Naive thymus-derived CD8-positive, alpha-beta T cell (primary cell): ENCODE measurements at places on chromosomes 3 and 15.

- peak; percentile 74 for DNase-seq
These were observed 21.9 kb downstream of the ABTB1 start for GRCh38 chr3:127694467-127695215.

- DNase-seq: no peak
These were observed 14.6 kb downstream of the ZNF592 start for GRCh38 chr15:84762840-84763572.

- no peak for DNase-seq
These were observed 33.5 kb downstream of the SV2B start for GRCh38 chr15:91133511-91133910.

DNA sequence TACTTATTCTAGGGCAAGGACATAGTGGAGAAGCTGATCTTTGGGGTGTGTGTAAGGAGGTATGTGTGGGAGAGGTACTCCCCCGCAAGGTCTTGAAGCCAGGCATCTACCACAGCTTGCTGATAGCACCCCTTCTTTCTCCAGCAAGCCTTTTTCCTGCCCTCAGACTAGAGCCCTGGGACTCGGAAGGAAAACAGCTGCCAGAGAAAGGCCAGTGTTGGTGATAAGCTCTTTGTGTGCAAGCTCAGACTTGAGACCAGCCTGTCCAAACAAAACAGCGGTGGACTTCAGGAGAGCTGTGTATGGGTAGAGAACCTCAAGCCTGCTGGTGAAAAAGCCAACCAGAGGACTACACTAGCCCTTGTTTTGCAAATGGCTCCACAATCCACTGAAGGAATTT, 1028.6 kb downstream of the MCTP2 start:
- DNase-seq: no peak

DNA sequence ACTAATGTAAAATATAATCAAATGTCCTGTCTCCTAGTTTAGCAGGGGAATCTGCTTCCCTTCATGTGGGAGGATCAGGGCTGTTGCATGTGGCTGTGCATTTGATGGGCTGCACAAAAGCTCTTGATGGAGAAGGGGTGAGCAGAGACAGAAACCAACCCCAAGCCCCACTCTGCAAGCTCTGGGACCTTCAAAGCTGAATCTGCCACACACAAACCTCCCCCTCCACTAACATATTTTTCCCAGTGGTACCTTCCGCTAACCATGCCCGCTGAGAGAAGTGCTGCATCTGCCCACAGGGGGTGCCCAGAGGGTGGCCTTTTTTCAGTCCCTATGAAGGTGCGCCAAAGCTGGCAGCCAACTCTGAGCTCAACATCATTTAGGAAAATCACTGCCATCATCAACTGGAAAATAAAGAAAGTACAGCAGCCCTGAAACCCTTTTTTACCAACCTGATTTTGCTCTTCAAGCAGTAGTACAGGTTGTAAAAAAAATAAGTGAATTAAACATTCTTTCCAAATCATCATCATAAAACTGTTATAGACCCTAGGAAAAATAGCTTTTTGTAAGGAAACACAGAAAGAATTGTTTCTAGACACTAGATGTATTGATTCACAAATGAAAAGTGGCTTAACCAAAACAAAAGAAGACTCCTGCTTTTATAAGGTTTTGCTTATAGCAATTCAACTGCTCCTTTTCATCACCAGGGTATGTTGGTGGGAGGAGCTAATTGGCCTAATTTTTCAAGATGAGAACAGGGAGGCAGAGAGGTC, 97.0 kb downstream of the HHLA2 start:
- DNase-seq: no peak

DNA sequence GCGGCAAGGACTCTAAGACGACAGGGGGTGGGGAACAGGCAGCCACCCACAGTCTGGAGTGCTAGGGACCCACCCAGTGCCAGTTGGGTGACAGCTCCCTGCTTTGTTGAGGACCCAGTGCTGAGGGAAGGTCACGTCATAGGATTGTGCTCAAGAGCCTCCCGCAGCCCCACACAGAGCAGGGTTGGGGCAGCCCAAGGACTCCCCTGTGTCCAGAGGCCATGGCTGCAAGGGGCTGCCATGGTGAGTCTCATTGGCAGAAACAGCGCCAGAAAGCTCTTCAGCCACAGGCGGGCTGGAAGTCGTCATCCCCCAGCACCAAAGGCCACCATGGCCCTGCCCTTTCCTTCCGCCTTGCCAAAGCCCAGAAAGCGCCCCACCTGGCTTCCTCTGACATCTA, 37.0 kb upstream of the PLXNA1 start:
- no peak for DNase-seq

- DNase-seq: no peak
These were observed 73.1 kb upstream of the FBN1 start for GRCh38 chr15:48718646-48719045.

DNA sequence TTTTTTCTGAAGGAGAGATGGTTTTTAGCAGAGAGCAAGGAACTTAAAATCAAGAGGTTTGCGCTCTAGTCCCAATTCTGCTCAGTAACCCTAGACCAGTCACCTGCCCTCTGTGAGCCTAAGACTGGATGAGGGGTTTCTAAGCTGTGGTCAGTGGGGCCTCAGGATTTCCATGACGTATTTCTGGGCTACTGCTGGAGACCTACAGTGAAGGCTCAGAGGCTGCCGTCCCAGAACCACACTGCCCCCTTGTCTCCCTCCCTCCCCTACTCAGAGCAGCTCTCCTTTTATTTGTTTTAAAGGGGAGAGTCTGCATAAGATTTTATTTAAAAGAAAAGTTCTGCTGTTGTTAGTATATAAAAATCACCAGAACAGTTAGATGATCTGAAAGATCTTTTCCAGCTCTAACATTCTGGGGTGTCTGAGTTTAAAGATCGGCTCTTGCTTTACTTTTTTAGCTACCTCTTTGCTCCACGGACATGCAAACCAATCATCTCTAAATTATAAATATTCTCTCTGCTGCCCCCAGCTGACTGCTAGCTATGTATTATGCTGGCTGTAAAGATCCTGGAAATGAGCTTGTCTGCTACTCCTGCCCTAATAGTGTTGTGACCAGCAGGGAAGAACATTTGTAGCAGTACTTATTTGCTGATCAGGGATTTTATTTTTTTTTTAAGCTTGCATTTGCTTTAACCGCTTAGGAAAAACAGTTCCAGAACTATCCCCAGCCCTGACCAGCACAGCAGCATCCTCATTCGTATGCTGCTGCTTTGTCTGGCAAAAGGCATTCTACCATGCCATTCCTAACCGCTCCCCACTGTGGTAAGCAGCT, 28.6 kb upstream of the NDUFB4 start:
- no peak for DNase-seq

DNA sequence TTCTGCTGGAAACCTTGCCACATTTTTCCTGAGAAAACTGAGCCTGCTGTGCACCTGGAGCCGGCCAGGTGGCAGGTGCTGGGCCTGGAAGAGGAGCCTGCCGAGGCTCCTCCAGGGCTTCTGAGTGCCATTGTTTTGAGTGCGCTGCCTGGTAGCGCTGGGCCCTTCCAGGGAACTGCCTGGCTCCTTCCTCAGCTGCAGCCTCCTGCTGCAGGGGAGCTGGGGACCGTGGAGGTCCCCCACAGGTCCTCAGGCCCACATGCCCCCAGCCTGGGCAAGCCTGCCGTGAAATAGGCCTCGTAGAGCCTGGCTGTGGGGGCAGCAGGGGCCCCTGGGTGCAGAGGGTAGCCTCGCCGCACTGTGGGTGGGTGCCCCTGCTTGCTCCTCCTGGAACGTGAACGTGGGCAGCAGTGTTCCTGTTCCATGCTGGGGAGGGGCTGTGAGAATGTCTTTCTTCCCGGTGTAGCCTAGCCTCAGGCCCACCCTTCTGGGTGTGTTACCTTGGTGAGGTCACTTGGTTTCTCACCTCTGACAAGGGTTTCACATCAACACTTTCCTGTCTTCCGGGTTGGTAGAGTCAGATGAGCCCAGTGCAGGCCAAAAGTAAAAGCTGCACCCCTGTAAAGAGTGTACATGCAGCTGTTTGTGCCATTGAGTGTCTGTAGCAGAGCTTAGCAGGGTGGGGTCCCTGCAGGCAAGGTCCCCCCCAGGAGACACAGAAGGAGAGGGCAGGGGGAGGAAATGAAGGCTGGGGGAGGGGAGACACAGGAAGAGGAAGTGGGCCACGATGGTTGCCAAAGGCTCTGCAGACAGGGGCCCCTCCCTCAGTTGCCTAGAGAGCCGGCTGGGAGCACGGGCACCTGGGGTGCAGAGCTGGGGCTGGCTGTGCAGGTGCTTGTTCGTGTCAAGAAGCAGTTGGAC, 34.5 kb downstream of the KLF13 start:
- peak; percentile 84 for DNase-seq

GRCh38 chr3:175224051-175224450, 364.9 kb downstream of the NAALADL2 start:
- no peak for DNase-seq

GRCh38 chr3:140433431-140433830, 244.4 kb upstream of the TRIM42 start:
- DNase-seq: no peak

DNA sequence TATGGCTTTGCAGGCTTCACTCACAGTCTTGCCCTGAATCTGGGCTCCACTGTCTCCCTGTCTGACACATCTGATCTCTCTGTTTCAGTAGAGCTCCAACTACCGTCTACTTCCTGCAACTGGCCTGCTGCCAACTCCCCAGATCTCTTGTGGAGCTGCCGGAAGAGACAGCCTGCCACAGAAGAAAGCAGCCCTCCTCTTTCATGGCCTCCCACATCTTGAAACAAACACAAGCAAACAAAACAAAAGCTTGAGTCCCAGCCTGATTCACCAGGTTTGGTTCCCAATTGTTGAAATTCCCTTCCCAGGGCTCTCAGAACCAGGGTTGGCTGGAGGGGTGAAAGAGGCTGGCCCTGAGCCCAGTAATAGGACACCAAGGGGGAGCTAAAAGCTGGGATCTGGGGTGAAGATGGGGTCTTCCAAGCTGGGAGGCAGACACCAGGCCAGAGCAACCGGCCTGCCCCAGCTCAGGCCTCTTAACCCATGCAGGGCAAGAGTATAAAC, 55.3 kb upstream of the CA12 start:
- DNase-seq: peak; percentile 71

- DNase-seq: no peak
These were observed 92.4 kb upstream of the THBS1 start for GRCh38 chr15:39488516-39488915.

DNA sequence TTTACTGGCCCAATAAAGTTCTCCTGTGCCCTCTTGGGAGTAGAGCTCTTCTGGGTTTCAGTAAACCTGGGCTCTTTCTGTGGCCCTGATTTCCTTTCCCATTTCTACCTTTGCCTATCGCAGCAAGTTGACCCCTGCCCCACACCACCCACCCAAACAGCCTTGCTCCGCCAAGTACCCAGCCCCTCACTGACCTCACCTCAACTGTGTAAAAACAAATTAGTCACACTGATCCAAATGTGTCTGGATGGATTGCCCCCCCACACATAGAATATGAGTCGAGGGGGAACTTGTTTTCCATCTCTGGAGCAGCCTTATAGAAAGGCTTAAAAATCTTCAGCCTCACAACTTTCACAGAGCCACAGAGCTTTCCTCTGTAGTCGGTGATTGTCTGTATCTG, 28.6 kb upstream of the VEPH1 start:
- DNase-seq: no peak

DNA sequence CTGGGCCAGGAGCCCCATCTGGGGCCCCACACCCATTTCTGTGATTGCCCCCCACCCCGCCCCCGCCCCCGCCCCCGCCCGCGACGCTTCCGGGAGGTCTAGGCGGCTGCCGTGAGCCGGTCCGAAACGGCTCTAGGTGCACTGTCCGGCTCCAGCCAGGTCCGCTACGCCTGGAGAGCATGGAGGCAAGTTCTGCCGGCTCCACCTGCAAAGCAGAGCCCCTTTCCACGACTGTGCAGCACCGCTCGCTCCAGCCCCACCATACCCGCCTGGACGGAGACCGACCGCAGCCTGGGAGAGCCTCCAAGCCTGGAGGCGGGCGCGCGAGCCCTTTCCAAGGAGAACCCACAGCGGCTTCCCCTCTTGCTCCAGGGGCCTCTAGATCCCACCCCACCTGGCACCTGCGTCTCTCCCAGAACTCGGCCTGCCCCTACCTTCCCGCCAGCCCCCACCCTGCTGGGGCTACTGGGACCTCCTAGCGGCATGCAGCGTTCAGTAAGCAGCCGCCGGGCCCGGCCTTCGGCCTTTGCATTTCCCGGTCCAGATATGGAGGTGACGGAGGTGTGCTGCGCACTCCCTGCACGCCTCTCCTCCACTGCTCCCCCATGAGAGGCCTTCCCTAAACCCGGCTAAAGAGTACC, 66.2 kb downstream of the KLF13 start:
- DNase-seq: no peak

GRCh38 chr3:95775486-95776094, 1038.8 kb upstream of the EPHA6 start:
- DNase-seq: no peak

- no peak for DNase-seq
These were observed 78.9 kb downstream of the CPN2 start for GRCh38 chr3:194272221-194272620.

- no peak for DNase-seq
These were observed 6.6 kb downstream of the GRIP2 start for GRCh38 chr3:14533457-14533958.

GRCh38 chr3:128033102-128033501, 19.1 kb upstream of the SEC61A1 start:
- DNase-seq: no peak

DNA sequence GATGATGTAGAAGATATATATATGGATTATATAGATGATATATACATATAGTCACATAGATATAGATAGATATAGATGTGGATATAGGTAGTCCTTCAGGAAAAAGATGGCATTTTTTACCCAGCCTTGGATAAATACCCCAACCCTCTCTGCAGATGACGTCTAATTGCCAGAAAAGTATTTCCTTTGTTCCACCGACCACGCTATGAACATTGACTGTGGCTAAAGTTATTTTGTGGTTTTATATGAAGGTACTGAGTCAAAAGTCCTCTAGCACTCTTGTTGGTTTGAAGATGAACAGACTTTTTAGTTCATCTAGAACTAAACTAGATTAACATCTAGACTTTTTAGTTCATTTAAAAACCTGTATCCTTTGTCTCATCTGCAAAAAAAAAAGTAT, 207.7 kb downstream of the PLOD2 start:
- DNase-seq: no peak

- DNase-seq: no peak
These were observed 59.2 kb upstream of the ABHD17C start for GRCh38 chr15:80635953-80636352.

- DNase-seq: no peak
These were observed 68.2 kb upstream of the ARRDC4 start for GRCh38 chr15:97892167-97892938.

DNA sequence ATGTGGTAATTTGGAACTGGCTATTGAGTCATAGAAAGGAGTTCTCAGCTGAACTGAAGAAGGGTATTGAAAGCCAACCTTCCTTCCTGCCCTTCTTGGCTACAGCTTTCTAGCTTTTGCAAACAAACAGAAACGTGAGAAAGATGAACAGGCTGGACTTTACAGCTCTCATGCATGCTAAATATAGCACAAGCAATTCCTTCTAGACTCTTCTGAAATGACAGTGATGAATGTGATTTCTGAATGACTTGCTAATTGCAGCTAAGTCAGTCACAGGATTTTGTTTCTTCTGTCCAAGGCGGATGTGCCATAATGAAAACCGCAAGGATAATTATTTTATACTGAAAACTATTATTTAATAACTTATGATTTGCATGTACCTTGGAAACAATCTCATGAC, 36.3 kb downstream of the BCHE start:
- DNase-seq: no peak
